ENCODE measurements at places on chromosomes 1 and 21.

DNA sequence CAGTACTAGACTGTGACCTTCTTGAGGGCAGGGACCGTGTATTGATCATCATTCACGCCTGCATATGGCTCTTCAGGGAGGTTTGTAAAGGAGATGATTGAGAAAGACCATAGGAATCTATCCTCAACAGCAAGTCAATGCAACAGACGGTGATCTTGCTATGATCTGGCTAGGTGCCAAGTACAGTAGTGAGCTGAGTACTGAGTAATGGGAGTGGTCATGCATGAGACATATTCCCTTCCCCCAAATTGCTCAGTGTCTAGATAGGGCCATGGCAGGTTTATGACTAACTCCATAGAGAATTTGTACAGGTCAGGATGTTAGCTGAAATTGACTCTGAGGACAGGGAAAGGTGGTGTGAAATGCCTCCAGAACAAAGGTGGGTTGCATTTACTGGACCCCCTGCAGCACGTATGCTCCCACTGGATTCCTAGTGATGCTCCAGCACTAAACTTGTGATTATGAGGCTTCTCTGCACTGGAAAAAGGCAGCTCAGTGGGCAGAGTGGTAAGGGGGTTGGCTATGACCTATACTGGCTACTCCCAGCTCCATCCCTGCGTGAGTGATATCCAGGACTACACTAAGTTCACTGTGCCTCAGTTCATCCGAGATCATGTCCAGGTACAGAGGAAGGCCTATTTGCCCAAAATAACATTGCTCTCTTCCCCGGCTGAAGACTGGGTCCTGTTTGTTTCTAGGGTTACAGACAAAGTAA is 37.2 kb downstream of the KCNJ6 start:
- no peak for DNase-seq

- DNase-seq, result no peak
These were observed 2.2 kb downstream of the STMN1 start for GRCh38 chr1:25903986-25904385.

- no peak for DNase-seq
These were observed 440.0 kb downstream of the MATN1 start for GRCh38 chr1:30283199-30283962.

DNA sequence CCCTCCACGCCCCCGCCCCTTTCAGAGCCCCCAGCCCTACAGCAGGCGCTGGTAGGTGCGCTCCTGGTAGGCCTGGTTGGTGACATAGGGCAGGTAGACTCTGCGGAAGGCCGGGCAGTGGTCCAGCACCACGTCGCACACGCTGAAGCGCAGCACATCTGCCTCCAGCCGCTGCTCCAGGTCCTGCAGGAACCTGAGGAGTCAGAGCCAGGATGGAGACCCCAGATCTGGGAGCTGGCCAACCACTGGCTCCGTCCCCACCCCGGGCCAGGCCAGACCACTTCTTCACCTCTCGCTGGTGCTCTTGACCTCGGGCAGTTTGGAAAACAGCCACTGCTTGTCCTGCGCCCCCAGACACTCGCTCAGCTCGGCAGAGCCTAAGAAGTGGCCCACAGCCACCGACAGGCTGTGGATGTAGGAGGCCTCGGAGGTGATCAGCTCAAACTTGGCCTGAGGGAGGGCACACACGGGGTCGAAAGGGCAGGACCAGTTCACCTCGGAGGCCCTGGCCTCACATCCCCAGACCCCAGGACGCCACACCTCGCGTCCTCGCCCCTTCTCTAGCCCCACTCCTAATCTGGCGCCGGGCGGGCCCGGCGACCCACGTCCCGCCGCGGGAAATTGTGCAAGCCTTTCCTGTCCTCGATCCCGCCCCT is 6.4 kb downstream of the ARHGEF19 start:
- no peak for DNase-seq

DNA sequence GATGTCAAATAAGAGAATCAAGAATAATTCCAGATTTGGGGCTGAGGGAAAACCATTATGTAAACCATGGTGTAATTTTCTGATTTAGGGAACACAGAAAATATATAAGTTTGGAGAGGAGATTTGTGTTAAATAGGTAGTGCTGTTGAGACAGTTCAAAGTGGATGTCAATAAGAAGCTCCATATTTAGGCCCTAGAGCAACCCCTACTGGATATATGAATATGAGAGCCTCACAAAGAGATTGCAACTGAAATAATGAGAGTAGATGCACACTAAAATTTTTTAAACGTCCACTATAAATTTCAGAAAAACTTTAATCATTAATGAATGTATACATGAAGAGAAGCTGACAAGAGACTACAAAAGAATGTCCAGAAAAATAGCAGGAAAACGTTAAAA is 1447.8 kb upstream of the PRMT6 start:
- DNase-seq, result no peak

GRCh38 chr21:32131960-32132359 is 146.9 kb downstream of the MIS18A start:
- no peak for DNase-seq

DNA sequence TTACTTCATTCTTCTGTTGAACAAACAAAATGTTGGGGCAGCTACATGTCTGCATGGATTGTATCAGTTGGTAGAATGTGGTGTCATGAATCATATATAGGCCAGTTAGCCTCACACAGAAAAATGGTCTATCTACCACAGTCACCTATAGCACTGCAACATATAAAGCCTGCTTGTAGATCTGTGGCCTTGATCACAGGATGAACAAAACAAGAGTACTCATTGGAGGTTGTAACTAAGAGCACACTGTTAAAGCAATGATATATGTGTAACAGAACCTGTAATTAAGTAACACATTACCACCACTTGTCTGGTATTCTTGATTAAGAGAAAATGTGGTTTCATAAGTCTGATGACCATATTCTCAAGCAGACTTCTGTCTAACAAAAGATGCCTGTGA is 167.3 kb upstream of the SGIP1 start:
- DNase-seq, result no peak

GRCh38 chr1:118269598-118269997 is 84.6 kb upstream of the SPAG17 start:
- no peak for DNase-seq

DNA sequence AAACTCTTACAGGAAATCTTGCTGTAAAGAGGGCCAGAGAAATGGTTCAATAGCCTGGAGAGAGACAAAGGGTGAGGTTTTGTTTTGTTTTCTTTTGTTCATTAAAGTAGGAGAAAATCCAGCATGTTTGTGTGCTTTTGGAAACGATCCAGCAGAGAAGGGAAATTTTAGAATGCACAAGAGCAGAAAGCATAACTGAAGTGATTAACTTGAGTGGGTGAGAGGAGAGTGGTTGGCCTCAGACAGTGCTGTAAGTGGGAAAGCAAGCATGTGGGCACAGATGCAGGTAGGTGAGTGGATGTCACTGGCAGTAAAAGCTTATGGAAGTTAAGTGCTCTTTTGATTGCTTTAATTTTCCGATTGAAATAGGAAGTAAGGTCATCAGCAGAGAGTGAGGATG is 50.2 kb downstream of the EEIG2 start:
- DNase-seq, result no peak

DNA sequence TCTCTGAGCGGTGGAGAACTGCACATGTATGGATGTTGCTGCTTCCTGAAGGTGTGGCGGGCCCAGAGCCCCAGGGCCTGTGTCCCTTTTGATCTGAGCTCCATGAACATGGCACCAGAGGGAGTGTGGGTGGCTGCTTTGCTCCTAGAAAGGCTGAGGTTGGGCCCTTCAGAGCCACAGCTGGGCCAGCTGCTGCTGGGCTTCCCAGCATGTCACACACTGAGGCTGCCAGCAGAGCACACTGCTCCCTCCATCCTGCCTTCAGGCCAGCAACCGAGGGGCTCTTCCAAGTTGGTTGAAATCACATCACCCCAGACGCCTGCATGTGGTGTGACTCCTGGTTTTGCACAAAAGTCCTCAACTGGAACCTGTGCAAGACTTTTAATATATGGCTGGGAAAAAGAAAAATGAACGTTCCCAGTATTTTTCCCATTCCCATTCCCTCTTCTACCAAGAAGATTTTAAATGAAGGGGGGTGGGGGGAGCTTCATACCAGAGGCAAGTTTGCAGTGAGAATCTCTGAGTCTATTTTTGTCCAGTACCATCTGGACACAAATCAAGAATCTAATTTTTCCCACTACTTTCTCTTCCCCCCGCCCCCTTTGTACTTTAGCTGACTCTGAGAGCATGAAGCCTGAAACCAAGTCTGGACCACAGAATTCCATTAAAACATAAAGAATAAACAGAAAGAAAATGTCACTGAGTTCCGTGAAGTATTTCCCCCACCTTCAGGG is 26.2 kb upstream of the NGF start:
- DNase-seq, result peak; percentile 52

DNA sequence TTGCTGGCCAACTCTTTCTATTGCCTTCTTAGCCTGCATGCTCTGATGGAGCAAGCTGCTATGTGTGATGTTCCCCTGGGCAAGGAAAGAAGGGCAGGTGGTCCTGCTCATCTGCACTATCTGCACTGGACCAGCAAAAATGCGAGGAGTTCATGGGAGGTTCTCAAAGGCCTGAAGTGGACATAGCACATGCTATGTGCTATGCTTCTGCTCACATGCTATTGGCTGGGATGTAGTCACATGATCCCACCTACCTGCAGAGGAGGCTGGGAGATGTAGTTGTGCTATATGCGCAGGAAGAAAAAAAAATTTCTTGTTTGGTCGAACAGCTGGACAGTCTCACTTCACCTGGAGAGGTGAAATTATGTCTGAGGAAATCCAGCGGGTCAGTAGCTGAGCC is 587.7 kb downstream of the MATN1 start:
- no peak for DNase-seq

DNA sequence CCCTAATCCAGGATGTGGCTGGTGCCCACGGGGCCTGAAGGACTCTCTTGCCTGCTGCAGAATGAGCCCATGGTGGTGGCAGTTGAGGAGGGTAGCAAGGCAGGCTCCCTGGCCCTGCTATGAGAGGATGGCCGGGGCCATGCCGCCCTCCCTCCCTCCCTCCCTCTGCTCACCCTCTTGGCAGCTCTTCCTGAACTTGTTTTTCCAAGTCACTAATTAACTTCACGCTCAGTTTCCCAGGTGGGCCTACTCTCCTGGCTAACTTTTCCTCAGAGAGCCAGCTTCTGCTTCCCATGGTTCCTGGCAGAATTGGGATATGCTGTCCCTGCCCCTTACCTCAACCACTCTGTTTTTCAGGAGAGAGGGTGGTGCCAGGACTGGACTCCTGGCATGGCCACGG is 10.2 kb downstream of the KCNC4 start:
- no peak for DNase-seq

DNA sequence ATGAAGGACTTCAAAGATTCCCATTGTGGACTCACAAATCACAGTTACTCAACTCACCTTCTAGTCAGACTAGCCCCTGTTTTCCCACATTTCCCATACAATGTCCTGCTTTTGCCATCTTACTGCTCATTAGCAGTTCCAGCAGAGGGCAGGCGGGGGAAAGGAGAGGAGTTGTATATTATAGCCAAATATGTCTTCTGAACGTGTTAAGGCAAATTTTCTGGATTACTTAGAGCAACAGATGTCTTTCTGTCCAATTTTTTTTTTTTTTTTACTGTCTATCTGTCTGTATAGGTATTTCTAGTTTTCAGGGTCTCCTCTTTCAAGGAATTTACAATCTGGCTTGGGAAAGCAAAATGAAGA is 29.9 kb upstream of the DDAH1 start:
- DNase-seq, result no peak

- no peak for DNase-seq
These were observed 98.9 kb upstream of the IRF2BP2 start for GRCh38 chr1:234708700-234709395.

- DNase-seq, result no peak
These were observed 7.7 kb downstream of the SNX27 start for GRCh38 chr1:151619489-151620093.

DNA sequence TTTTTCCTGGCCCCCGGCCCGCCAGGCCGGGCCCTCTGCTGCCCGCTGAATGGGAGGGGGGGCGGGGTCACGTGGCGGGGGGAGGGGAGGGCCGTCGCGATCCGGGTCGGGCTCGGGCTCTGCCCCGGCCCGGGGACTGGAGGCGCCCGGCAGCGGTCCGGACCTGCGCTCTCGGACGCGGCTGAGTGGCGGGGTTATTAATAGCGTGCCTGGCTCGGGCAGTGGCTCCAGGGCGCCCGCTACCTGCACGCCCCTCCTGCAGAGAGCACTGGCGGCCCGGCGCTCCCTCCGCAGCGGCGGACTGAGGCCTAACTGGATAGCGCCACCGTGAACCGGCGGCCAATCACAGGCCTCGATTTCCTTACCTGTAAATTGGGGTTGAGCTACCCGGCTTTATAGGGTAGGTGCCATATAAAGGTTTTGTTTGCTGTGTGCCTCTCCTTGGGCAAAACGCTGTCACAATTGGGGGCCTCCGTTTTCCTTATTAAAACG is 28.1 kb downstream of the AHDC1 start:
- peak; percentile 60 for DNase-seq

DNA sequence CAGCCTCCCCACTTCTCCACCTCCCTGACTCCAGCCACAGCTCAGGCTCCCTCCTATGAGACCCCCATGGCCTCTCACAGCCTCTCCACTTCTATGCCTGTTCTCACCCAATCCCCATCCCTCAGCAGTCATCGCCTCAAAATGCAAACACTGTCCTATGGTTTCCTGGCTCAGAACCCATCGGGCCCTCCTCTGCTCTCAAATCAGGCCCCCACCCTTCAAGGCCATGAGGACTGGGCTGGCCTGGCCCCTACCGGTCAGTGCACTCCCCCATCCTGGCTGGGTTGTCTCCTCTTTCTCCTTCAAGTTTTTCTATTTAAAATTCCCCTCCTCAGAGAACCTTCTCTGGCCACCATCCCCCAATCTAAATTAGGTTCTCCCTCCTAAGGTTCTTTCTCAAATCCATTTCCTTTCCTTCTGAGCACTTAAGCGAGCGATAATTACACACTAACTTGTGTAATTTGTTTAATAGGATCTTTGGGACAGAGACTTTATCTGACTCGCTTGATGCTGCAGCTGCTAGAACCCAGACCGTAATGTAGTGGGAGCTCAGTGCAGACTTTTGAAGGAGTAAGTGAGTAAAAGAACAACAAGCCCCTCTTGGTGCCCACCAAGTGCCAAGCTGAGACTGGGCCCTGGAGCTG is 347.2 kb downstream of the MATN1 start:
- DNase-seq, result no peak

DNA sequence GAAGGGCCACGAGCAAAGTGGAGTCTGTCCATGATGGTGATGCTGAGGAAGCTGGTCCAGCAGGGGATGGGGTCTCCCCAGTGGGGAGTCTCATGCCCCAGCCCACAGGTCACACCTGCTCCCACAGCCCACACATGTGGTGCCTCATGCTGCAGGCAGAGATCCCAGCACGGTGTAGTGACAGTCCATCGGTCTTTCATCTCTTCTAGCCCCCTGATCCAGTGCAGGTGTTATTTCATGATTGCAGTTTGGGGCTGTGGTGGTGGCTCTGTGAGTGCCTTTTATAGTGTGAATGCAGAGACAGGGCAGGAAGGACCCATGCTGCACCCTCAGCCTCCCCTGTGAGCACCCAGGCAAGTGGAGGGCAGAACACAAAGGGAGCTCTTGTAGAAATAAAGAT is 45.0 kb downstream of the UBASH3A start:
- no peak for DNase-seq

- no peak for DNase-seq
These were observed 22.9 kb downstream of the TSHB start for GRCh38 chr1:115052454-115053083.

- no peak for DNase-seq
These were observed 100.9 kb downstream of the ASTN1 start for GRCh38 chr1:177063648-177064047.

- no peak for DNase-seq
These were observed 20.0 kb downstream of the ZBTB40 start for GRCh38 chr1:22471610-22472009.

- DNase-seq, result no peak
These were observed 20.7 kb upstream of the AHCYL1 start for GRCh38 chr1:109963864-109964263.

- DNase-seq, result no peak
These were observed 25.6 kb downstream of the RGS1 start for GRCh38 chr1:192601143-192601542.

GRCh38 chr1:204283711-204284651 is 70.2 kb upstream of the GOLT1A start:
- DNase-seq, result no peak
